ENCODE measurements at places on chromosomes 11 and 22.

DNA sequence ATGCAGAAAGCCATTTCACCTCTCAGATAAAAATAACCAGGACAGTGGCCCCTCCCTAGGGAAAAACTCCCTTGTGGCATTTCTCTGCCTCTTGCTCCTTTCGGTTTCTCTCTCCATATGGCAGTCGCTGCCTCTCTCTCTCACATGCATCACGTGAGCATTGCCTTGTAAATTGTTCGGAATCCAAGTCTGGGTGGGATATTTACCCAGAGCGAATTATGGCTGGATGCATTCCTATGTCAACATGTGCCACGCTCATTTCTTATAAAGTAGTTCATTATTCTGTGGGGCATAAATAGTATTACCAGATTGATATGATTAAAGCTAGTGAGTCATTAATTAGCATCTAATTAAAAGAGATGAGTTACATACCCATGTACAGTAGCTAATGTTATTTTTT lies 392.9 kb downstream of the INSC start:
- no peak for DNase-seq

DNA sequence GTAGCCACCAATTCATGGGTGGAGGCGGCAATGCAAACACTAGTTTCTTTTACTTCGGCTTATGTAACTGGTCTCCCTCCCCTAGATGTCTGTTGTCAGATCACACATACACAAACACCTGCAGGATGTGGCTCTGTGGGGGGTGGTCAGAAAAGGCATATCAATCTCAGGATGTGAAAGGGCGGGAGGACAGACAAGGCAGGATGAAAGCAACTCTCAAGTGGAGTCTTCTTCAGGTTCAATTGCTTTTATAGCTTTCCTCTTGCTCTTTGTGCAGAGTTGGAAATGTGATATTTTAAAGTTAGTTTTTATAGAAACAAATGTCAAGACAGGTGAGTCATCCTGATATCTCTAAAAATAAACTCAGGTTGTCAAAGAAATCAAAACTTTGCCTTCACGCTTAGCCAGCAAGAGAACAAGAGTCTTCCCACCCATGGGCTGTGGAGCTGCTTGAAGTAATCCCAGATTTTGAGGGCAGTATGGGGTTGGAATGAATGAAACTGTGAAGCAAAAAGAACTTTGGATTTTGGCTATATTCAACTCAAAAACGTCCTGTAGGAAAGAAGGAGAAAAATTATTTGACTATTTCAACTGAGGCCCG lies 423.4 kb downstream of the GUCY1A2 start:
- no peak for DNase-seq

- DNase-seq, result no peak
These were observed 51.2 kb downstream of the PTPRJ start for GRCh38 chr11:48031602-48032001.

GRCh38 chr11:102109896-102110760 lies at the start of gene YAP1:
TSS of gene YAP1 (plus strand) at chr11:102110447. CDS start at chr11:102110849, 402 bp downstream.
- DNase-seq, result peak; percentile 49

DNA sequence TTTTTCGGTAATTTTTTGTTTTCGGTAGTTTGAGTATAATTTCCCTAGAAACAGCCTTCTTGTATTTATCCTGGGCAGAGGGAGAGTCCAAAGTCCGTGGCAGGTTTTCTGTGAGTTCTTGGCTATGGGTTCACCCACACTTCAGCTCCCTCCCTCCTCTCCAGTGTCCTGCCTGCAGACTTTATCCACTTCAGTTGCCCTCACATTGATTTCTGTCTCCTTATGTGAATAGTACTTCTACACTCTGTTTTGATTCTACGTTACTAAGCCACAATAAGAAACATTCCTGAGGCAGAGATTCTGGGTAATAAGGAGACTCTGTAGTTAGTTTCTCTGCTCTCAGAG lies 868.6 kb downstream of the METTL15 start:
- no peak for DNase-seq

GRCh38 chr11:131906963-131907362 lies 536.5 kb downstream of the NTM start:
- DNase-seq, result no peak

- DNase-seq, result no peak
These were observed 49.4 kb upstream of the ARHGAP42 start for GRCh38 chr11:100637706-100638105.

DNA sequence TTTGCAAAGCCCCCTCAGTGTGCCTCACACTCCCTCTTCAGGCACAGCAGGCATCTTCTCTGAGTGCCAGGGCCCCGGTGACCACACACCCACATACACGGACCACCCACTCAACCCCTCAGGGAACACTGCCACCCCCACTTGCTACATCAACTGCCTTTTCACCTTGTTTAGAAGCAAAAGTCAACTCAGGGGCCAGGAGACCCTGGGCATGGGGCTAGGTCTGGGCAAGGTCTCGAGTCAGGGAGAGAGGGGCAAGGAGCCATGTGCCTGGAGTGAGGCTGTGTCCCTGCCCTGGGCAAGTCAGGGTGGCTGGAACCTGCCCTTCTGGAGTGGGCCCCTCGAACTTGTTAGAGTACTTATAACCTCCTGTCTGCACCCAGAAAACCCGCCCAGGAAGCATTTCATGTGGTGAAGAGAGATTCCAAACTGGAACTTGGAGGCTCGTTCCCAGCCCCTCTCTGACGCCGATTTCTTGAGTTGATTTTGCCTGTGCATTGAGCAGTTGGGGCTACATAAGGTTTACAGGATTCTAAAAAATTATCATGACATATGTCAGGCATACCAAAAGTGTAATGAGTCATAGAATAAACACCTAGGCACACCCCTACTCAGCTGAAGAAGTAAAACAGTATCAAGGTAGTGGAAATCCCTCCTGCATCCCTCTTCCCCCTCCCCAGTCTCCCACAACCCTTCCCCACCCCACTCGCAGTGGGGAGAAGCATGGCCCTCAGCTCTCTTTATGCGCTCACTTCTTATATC lies 74.3 kb downstream of the MYEOV start:
- DNase-seq, result no peak

GRCh38 chr22:45453764-45454163 lies 40.3 kb downstream of the RIBC2 start:
- DNase-seq, result no peak

DNA sequence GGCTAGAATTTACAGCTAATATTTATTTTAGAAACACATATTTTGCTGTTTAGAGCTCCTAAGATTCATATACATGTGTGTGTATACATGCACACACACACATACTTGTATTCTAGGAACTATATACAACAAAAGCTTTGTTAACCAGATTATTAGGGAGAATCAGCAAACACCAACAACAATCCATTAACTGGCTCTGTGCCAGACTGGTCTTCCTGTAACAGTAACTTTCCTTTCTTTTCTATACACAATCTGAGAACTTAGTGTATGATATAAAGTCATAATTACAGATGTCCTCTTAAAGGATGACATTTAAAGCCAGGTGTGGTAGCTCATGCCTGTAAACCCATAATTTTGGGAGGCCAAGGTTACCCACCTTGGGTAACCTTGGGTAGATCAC lies 49.5 kb upstream of the CLNS1A start:
- no peak for DNase-seq

- DNase-seq, result no peak
These were observed 8.9 kb downstream of the SLC15A3 start for GRCh38 chr11:60942970-60943565.

DNA sequence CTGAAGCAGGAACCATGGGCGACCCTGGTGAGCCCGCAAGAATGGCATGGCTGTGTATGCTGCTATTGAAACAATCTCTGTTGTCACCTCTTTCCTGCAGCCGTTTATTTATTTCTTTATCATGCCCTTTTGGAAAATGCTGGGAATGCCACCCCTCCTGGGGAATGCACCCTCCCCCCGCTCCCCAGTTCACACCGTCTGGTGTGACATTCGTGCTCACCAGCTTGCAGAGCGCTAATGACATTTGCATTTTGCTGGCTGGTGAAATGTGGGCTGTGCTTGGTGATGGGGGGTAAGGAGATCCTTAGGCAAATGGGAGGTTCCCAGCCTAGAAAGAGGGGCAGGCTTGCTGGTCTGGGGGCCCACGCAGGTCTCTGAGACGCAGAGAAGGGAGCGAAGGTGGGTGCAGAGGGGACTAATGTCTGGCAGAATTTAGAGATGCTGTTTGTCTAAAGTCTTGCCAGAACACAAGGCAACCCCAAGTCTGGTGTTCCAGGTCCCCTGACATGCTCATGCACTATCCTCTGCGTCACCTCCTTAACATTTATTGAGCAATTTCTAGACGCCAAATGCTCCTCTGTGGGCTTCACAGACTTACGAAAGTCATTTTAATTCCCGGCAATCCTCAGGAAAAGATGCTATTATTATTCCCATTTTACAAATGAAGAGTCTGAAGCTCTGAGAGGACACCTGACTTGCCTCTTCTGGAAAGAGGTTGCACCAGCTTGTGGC lies 91.7 kb downstream of the TP53I11 start:
- no peak for DNase-seq

DNA sequence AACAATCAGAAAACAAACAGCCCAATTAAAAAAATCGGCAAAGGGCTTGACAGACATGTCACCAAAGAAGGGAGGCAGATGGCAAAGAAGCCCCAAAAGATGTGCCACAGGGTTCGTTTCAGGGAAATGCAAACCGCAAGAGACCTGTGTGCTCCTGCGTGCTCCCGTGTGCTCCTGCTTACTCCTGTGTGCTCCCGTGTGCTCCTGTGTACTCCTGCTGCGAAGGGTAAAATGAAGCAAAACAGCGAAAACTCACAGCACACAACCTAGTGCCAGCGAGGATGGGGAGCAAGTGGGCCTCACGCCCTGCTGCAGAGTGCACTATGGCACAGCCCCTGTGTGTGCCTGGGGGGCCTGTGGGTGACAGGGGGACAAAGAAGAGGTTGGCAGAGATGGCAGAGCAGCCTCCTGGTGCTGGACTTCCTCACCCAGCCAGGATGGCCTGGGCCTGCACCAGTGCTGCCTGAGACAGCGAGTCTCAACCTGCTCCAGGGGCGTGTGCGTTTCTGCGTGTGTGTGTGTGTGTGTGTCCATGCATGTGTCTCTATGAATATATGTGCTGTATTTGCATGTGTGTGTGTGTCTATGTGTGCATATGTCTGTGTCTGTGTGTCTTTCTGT lies 14.0 kb downstream of the ASCL2 start:
- no peak for DNase-seq

DNA sequence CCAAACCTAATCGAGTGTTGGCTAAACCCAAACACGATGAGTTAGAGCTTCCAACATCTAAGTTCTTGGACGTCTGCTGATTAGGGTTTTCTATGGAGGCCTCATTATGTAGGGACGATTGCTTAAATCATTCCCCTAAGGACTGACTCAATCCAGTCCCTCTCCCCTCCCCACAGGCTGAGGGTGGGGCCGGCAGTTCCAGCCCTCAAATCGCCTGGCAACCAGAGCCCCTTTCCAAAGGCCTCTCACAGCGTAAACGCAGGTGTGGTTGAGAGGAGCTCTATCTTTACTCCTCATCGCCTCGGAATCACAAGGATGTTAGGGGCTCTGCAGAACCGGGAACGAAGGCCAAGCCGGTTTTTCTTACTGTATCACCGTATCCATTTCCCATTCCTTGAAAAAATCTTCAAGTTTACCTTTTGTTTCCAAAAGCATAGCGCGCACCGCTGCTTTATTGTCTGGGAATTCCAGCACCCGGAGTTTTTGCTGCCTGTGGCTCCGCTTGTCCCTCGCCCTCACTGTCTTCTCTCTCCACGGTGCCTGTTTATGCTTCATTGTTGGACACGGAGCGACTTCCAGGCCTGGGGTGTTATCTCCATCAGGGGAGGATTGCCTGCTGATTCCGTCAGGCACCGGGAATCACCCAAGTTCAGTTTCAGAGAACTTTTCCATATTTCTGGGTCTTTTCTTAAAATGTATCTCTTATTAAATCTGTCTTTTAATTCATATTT lies 13.8 kb upstream of the IFITM3 start:
- DNase-seq, result no peak
